ENCODE measurements at places on chromosomes 12 and 14.

- no peak for DNase-seq
Observed at GRCh38 chr12:53695152-53696145, 19.6 kb upstream of the ATP5MC2 start.

GRCh38 chr14:22847661-22848341, 11.4 kb downstream of the MMP14 start:
- DNase-seq: no peak

GRCh38 chr14:85575617-85575898, 45.6 kb downstream of the FLRT2 start:
- no peak for DNase-seq

GRCh38 chr14:59768855-59769375, 101.7 kb downstream of the RTN1 start:
- no peak for DNase-seq

DNA sequence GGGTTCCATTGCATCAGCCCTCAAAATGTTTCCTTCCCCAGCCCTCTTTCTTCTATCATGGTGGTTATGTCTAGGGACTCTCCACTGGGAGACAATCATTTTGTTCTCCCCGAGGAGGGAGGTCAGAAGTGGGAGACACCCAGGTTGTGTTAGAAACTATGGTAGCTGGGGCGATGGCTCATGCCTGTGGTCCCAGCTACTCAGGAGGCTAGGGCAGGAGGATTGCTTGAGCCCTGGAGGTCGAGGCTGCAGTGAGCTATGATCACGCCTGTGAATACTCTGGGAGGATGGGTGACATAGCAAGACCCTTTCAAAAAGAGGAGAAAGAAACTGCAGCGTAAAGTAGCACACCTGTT, 13.0 kb upstream of the LRRC23 start:
- no peak for DNase-seq

DNA sequence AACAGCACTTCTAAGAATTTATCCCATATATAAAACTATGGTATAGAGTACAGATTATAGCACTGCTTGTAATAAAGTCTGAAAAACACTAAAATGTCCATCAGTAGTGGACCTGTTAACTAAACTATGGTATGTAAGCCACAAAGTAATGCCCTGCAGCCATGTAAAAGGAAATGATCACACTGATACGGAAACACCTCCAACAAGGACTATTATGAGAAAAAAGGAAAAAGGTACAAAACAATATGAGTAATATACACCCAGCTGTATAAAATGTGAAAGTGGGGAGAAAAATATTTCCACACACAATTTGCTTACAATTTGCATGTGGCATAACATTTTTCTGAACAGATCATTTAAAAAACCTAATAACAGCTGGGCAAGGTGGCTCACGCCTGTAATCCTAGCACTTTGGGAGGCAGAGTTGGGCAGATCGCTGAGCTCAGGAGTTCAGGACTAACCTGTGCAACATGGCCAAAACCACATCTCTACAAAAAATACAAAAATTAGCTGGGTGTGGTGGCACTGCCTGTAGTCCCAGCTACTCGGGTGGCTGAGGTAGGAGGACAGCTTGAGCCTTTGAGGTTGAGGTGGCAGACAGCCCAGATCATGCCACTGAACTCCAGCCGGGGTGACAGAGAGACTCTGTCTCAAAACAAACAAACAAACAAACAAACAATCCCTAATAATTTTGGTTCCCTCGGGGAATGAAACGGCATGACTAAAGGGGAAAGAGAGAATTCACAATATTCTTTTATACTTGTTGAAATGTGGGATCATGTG, 250.5 kb downstream of the MED13L start:
- DNase-seq: no peak

GRCh38 chr14:49961270-49962222, 68.7 kb downstream of the ARF6 start:
- no peak for DNase-seq

DNA sequence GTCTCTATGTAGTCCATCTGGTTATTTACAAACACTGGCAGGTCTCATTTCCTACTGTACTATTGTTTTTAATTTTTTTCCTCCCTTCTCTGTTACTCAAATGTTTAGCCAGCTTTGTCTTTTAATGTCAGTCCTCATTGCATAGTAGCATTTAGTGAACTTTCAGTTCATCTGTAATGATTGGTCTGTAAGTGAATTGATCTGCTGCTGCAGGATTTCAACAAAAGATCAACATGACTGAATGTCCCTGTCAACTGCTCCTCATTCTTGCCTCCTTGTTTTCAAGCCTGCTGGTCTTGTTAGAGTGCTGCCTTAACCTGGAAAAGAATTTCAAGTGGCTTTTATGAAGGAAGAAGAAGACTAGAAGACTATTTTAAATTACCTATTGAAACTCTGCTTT, 19.3 kb upstream of the AVPR1A start:
- DNase-seq: no peak

GRCh38 chr14:101176535-101177205, 273.1 kb upstream of the RTL1 start:
- DNase-seq: no peak

- no peak for DNase-seq
Observed at GRCh38 chr14:21924479-21924878, 250.9 kb upstream of the OR4E1 start.

DNA sequence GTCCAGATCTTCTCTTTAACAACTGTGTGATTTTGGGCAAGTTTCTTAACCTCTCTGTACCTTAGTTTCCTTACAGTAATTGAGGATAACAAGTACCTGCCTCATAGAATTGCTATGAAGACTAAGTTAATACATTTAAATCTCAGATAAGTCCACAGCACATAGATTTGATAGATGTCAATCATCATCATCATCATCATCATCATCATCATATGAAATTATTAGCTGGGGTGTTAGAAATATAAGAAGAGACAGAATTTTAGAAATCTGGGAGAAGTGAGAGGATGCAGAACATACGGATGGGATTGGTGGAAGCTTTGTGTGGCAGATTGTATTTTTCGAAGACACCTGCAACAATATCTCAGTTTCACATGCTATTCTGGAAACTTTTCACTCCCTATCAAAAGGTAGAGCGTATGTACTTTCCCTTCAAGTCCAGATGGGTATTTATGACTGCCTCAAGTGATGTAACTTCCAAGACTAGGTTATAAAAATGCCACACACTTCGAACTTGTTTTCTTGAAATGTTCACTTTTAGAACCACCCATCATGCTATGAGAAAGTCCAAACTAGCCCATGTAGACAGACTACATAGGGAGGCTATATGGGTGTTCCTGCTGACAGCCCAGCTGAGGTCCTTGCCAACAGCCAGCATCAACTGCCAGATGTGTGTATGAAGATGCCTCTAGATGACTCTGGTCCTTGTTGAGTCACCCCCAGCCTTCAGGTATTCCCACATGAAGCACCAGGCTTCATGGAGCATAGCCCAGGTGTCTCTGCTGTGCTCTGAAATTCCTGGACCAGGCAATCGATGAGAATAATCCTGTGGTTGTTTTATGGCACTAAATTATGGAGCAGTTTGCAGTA, 20.7 kb upstream of the SDR39U1 start:
- DNase-seq: no peak

DNA sequence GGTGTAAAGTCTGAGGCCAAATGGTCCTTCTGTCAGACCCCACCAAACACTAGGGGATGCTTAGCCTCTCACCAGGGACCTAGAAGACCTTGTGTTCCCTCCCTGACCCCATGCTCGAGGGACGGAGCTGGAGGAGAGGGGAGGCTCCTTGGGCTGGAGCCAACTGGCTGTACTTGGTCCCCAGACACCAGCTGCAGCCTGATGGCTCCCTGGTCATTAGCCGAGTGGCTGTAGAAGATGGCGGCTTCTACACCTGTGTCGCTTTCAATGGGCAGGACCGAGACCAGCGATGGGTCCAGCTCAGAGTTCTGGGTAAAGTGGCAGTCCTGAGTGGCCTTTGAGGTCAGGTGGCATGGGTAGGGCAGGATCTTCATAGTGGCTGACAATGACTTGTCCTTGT, 29.0 kb downstream of the PAPLN start:
- DNase-seq: no peak

DNA sequence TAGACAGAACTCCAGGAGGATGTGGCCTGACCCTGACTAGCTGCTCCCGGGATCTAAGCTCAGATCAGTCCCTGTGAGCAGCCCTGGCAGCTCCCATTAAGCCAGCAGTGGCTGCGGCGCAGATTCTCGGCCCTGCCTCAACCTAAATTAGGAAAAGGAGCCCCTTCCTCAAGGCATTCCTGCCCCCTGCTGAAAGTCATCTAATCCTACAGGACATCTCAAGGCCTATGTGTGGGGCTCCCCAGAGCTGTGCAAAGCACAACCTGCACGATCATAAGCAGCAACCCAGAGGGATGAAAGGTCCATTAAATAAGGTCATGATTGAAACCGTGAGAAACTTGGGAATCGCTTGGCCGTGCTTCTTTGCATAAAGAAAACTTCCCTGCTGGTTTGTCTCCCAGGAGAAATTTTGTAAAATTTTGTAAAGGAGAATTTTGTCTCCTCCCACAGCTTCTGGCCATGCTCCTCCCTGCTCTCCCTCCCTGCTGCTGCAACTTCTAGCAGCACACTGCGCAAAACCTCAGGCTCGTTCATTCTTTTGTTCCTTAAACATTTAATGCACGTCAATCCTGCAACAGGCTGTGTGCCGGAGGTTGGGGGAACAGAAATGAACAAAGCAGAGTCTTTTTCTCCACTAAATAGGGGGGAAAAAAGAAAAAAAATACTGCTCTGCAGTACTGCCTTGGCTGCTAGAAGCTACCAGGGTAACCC, 96.6 kb upstream of the SLC35F4 start:
- peak; percentile 71 for DNase-seq

DNA sequence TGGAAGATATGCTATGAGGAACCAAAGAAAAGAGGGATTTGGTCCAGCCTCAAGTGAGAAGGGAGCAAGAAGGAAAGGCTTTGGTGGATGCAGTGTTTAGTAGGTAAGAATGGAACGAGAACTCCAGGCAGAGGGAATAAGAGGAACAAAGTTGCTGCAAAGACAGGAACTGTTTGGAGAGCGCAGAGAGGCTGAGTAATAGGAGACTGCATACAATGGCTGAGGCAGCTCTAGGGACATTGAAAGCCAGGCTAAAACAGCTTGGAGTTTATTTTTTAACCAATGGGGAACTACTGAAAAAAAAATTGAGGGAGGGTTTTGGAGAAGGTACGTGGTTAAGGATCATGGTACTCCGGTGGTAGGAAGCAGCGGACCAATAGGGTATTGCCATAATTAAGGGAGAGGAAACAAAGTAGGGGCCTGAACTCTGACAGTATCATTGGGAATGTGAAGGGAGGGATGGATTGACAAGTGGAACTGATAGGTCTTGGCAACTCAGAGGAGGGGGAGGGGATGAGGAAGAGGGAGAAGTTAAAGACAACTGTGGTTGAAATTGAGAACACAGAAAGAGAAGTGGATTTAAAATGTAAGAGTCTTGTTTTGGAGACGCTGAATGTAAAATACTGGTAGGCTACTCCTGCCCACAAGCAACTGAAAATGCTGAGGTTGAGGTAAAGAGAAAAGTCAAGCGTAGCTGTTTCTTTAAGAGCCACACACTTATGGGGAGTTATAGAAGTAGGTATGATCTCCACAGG, 4.8 kb downstream of the ASCL4 start:
- no peak for DNase-seq

DNA sequence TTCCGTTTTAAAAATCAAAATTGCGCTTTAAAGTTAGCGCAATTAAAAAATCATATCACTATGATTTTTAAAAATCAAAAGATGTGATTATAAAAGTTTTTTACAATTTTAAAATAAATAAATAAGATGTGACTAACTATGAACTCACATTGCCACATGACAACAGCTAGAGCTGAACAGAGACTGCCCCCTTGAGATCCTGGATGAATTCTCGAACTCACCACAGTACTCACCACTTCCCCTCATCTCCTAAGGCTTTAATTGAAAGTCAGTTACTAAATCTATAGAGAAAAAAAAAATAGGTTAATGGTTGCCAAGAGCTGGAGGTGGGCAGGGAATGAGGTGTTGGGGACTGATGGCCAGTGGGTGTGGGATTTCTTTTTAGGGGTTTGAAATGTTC, 384.2 kb downstream of the ZFP36L1 start:
- DNase-seq: no peak

DNA sequence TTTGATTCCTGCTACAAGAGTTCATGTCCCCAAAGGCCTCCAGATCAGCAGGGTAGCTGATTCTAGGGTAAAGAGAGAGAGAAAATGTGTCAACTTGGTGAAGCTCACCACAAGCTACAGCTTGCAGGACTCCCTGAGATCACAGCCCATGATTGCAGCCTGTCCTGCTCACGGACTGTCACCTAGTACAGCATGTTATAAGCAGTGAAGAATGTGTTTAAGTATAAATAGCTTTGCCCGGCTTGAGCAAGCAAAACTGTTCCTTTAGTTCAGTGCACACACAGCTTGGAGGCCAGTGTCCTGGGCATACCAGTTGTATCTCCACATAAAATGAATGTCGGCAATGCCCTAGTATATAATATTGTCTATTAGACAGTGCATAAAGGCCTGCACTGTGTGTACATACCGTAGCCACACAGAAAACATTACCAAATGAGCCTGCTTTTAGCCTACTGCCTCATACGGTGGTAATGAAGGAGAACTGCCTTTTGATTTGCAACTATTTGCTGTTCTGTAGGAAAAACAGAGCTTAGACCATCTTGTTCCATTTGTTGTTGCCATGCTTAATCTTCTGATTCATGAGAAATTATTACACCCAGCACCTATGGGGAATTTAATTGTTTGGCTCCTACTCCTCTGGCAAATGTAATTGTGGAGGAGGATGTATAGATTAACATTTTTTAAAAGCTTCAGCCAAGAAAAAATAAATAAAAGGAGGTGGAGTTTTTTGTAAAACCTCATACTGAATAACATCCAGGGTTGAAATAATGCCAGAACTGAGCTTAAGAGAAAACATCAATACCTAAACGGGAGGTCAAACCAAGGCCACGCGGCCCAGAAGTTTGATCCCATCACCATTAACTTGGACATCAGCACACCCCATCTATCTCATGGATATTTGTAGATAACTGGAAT, 108.1 kb upstream of the G2E3 start:
- DNase-seq: peak; percentile 35

DNA sequence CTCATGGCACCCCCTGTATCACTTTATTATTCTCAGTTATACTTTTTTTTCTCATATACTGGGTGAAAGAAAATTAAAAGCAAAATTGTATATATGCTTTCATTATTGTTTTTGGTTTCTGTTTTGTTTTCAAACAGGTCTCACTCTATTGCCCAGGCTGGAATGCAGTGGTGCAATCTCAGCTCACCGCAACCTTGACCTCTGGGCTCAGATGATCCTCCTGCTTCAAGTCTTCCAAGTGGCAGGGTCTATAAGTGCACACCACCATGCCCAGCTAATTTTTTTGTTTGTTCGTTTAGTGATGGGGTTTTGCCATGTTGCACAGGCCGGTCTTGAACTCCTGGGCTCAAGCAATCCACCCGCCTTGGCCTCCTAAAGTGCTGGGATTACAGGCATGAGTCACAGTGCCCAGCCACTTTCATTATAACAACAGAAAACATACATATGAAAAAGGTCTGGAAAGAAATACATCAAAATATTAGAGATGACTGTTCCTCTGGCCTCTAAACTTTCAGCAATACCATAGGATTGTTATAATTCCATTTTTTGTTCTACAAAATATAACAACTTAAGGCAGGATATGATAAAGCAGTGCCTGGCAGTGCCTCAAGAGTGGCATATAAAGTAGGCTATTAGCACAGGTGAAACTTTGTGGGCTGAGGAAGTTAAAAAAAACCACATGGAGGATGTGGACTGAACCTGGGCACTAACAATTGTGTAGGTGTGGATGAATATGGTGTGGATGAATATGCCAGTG, 5.8 kb upstream of the NTN4 start:
- no peak for DNase-seq

- no peak for DNase-seq
Observed at GRCh38 chr14:69682621-69683263, 71.3 kb downstream of the SUSD6 start.

- no peak for DNase-seq
Observed at GRCh38 chr14:94675036-94675435, 62.8 kb downstream of the SERPINA3 start.

All from spinal cord (tissue), 10 donors.